ENCODE measurements at places on chromosomes 5 and 9. TPM values are rescaled to one million over a fixed set of nuclear protein-coding genes. Genes with fewer than 3 reads are reported as not detected.

- no peak overlapping the region for H3K4me3 ChIP-seq
- peak overlapping the region; percentile 34 for H3K27ac ChIP-seq
- H3K4me1 ChIP-seq, result peaks cover 16% of the 10 kb centered on the region
- H3K36me3 ChIP-seq, result no peaks in the 10 kb centered on the region
Observed at GRCh38 chr5:138243794-138244193, 30.6 kb downstream of the GFRA3 start.

- peaks cover 84% of the 10 kb centered on the region for H3K4me1 ChIP-seq
- H3K27ac ChIP-seq, result peak overlapping the region; percentile 57
- H3K4me3 ChIP-seq, result no peak overlapping the region
- H3K36me3 ChIP-seq, result no peaks in the 10 kb centered on the region
- H3K27me3 ChIP-seq, result no peaks in the 10 kb centered on the region
- no peak for DNase-seq
Observed at GRCh38 chr5:14250748-14251701, 107.9 kb downstream of the TRIO start.

DNA sequence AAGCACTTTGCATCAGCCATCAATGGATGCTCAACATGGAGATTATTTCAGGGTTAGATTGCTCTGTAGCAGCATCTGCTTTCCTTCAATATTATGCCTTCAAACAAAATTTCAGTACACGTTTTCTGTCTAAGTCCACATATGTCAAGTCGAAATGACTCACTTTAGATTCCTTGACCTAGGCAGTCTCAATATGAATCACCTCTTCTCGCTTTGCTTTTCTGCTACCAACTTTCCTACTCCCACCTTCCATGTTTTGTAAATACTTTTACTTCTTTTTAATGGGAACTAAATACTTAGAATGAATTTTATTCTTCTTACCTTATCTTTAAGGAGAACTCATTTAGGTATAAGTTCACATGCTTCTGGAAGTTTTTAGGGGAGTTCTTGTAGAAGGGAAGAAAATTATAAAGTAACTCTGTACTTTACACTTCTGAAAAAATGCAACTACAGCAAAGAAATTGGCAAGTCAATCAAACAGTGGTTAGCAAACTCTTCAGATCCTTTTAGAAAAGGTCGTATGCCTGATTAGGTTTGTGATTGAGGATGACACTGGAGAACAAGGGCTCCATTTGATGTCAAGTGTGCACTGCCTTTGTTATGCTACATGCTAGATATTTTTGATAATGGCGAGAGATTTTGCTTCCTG is 478.5 kb upstream of the SMARCA2 start:
- no peak for DNase-seq
- H3K4me1 ChIP-seq, result no peaks in the 10 kb centered on the region
- H3K27ac ChIP-seq, result no peak overlapping the region
- no peaks in the 10 kb centered on the region for H3K36me3 ChIP-seq
- no peaks in the 10 kb centered on the region for H3K27me3 ChIP-seq
- no peak overlapping the region for H3K4me3 ChIP-seq

- no peaks in the 10 kb centered on the region for H3K36me3 ChIP-seq
- no peaks in the 10 kb centered on the region for H3K4me1 ChIP-seq
- no peaks in the 10 kb centered on the region for H3K27me3 ChIP-seq
- H3K4me3 ChIP-seq, result no peak overlapping the region
Observed at GRCh38 chr5:135566422-135567400, 12.1 kb downstream of the CXCL14 start.

- H3K36me3 ChIP-seq, result no peaks in the 10 kb centered on the region
- no peak for DNase-seq
- no peaks in the 10 kb centered on the region for H3K4me1 ChIP-seq
- H3K27ac ChIP-seq, result no peak overlapping the region
- no peaks in the 10 kb centered on the region for H3K27me3 ChIP-seq
Observed at GRCh38 chr9:122444041-122444733, 33.5 kb downstream of the OR1J1 start.

DNA sequence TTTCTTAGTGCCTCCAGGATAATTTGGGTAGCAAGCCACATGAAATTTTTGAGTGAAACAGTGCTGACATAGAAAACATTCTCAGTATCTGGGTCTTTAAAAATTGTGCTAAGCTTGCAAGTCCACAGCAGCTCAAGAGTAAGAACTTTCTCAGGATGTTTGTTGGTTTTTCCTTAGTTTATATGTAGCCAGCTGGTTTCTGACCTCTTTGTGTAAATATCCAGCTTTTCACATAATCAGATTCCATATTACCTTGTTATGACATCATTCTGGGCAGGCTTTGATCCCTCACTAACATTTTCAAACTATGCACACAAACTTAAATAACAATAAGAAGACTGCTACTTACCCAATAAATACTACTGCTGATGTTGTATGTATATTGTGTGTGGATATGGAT is 82.9 kb upstream of the VCAN start:
- no peak overlapping the region for H3K4me3 ChIP-seq
- H3K36me3 ChIP-seq, result no peaks in the 10 kb centered on the region
- DNase-seq, result no peak
- H3K4me1 ChIP-seq, result no peaks in the 10 kb centered on the region

DNA sequence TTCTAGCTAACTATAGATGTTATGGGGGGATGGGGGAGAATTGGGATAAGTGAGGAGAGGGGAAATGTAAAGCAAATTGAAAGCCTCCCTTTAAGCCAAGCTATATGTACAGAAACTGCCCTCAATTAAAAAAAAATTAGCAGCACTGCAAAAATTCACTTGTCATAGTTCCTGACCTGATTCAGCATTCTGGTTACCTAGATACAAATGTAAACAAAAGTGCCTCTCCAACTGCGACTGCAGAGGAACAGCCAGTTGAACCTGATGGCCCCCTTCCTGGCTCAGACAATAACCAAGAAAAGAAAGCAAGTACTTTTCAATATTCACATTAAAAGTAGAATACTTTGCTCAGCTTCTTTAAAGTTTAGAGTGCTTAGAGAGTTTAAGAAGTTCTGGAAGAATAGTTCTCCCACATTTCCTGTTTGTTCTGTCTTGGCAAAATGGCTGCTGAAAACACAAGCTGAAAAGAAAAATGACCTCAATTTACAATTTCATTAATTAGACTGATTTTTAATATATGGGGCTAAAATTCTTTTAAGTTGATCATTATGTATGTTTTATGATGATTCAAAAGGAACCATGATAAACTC is 1.5 kb downstream of the FAM81B start:
- no peak overlapping the region for H3K4me3 ChIP-seq
- no peaks in the 10 kb centered on the region for H3K36me3 ChIP-seq
- H3K27ac ChIP-seq, result no peak overlapping the region
- no peaks in the 10 kb centered on the region for H3K4me1 ChIP-seq

DNA sequence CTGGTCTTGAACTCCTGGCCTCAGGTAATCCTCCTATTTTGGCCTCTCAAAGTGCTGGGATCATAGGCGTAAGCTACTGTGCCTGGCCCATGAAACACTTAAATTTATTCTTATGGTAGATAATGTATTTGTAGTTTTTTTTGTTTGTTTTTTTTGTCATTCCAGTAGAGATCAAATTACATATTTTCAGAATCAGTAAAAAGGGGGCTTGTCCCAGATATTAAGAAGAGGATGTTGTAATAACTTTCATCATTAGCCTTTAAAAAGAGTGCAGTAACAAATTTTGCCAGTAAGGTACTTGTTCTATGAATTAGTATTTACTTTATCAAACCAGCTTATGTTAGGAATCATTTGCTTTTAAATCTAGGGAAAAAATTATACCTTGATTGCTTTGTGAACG is 42.6 kb downstream of the GAPVD1 start:
- H3K36me3 ChIP-seq, result peaks cover 90% of the 10 kb centered on the region
- no peaks in the 10 kb centered on the region for H3K27me3 ChIP-seq
- no peak overlapping the region for H3K4me3 ChIP-seq
- DNase-seq, result no peak

DNA sequence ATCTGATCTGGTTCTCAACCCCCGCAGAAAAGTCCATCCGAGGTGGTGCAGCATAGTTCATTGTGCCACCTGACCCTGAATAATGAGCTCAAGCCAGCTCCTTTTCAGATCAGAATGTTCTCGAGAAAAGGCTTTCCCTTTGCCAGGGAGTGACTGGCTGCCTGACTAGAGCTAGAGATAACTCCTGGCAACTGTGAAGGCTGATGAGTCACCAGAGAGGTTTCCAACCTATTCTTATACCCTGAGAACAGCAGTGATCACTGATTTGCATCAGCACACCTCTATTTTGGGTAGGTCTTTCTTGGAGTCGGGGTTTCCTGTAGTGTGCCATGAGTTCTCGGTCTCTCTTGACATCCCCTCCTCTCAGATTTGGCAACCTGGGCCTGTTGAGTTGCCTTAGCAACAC is 127.9 kb downstream of the PIK3R1 start:
- no peak overlapping the region for H3K4me3 ChIP-seq
- peaks cover 9% of the 10 kb centered on the region for H3K4me1 ChIP-seq
- H3K27me3 ChIP-seq, result no peaks in the 10 kb centered on the region

DNA sequence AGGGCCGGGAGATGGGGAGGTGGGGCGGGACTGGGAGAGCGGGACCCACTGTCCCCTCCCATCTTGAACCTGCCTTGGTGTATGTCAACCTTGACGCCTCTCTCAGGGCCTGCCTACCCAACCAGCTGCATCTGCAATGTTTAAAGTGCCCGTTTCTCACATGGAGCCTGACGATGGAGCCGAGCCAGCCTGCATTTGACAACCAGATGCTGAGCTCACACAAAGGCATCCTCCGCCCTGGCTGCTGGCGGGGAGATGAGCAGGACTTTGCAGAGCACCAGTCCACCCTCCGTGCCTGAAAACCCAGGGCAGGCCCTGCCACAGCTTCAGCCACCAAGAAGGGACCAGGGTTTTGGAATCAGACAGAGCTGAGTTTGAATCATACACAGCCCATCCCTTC is 141.1 kb upstream of the SMIM23 start:
- no peaks in the 10 kb centered on the region for H3K27me3 ChIP-seq
- no peak overlapping the region for H3K4me3 ChIP-seq
- H3K4me1 ChIP-seq, result peaks cover 21% of the 10 kb centered on the region
- no peaks in the 10 kb centered on the region for H3K36me3 ChIP-seq
- DNase-seq, result no peak

GRCh38 chr9:18698992-18699391 is 225.0 kb downstream of the ADAMTSL1 start:
- peaks cover 19% of the 10 kb centered on the region for H3K4me1 ChIP-seq
- no peak overlapping the region for H3K27ac ChIP-seq
- H3K36me3 ChIP-seq, result no peaks in the 10 kb centered on the region

GRCh38 chr5:170283296-170283695 is 14.3 kb downstream of the LCP2 start:
- no peak for DNase-seq
- no peak overlapping the region for H3K27ac ChIP-seq
- no peaks in the 10 kb centered on the region for H3K36me3 ChIP-seq
- no peaks in the 10 kb centered on the region for H3K27me3 ChIP-seq
- H3K4me3 ChIP-seq, result no peak overlapping the region
- peaks cover 35% of the 10 kb centered on the region for H3K4me1 ChIP-seq

DNA sequence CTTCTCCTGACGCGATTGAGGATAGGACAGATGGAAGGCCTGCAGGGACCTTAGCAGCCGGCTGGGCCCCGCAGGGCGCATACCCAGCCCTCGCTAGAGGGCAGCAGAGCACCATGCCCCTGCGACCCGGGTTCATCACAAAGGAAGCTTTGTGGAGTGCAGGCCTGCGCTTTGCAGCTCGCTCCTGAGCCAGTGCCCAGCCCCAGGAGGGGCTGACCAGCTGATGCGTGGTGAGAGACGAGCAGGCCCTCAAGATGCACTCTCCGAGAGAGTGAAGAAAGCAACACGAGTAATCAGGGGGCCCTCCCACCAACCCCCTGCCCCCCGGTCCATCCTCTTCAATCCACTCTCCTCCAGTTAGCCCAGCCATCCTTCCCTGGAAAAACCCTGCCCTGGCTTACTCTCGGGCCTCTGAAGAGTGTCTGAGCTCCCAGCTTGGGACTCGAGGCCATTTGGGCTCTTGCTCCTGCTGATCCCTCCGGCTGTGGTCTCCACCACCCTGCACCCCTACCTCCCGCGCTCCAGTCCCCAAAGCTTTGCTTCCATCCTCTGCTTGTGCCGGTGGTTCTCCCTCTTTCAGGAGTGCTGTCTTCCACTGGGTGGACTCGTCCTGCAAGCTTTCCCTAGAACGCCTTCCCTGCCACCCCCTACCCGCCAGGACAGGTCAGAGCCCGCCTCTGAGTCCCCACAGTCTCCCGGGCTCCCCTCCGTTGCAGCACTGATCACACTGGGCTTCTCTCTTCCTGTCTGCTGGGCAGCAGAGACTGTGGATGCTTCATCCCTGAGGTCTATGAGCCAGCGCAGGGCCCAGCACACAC is 9.1 kb upstream of the KIF12 start:
- no peak overlapping the region for H3K4me3 ChIP-seq
- no peaks in the 10 kb centered on the region for H3K36me3 ChIP-seq
- no peak for DNase-seq
- peaks cover 13% of the 10 kb centered on the region for H3K4me1 ChIP-seq

DNA sequence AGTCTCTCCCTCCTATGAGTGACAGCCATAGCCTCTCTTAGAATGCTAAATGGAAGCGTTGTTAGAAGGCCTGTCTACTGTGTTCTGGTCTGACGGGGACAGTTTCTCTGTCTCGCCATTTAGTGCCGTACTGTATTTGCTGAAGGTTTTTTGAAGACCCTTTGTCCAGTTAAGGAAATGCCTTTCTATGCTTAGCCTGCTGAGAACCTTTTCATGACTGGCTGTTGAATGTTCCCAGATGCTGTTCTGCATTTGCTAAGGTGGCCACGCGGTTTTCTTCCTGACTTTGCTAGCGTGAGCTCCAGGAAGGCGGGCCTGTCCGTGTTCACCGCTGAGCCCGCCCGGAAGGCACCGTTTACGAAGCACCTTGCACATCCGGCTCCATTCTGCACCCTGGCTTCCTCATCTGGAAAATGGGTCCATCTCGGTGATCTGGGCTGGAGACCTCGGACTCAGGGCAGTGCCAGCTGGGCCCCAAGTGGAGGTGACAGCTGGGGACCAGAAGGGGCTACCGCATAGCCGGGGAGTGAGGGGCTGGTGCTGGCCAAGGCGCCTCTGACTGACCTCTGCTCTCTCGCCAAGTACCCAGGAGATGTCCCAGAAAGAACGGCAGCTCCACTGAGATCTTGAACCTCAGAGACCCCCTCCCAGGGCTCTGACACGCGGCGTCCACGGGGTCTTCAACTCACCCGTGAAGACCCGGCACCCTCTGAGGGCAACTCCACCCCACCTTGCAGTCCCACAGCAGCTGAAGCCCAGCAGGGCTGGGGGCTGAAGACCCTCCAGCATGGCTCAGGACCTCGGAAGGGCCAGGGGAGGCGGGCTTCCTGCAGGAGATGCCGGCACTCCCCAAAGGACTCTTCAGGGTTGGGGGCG is 52.5 kb upstream of the NKD2 start:
- H3K4me1 ChIP-seq, result peaks cover 21% of the 10 kb centered on the region
- H3K36me3 ChIP-seq, result no peaks in the 10 kb centered on the region
- H3K27ac ChIP-seq, result peak overlapping the region; percentile 57
- no peaks in the 10 kb centered on the region for H3K27me3 ChIP-seq

Gene SPINK4
- total RNA-seq, result not detected

Gene C9orf50
- total RNA-seq, result not detected

Gene SLC46A2
- 0.17 TPM for total RNA-seq

Gene OGN
- total RNA-seq, result 16.5 TPM

Gene ABCA2
- 17.4 TPM for total RNA-seq

Gene PPP2R2B
- total RNA-seq, result 4.0 TPM
